ENCODE measurements at places on chromosomes 1 and 21.

- peaks cover 23% of the 10 kb centered on the region for H3K27me3 ChIP-seq
- H3K27ac ChIP-seq, result no peak overlapping the region
- no peak for DNase-seq
- H3K4me3 ChIP-seq, result no peak overlapping the region
Measured at GRCh38 chr1:15324869-15325335, 77.9 kb downstream of the FHAD1 start.

DNA sequence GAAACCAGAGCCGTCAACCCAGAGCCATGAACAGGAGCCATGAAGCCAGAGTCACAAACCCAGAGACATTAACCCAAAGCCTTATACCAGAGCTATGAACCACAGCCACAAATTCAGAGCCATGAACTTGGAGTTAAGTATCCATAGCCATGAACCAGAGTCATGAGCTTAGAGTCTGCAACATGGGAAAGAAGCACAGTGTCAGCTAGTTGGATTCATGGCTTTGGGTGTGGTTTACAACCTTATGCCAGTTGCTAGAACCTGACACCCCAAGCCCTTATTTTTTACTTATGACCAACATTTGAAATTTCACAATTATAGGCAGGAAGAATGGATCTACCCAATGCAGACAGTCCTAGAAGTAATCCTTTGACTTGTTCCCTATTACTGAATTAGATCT, 128.9 kb upstream of the FAM78B start:
- H3K36me3 ChIP-seq, result no peaks in the 10 kb centered on the region
- no peak for DNase-seq
- H3K27ac ChIP-seq, result no peak overlapping the region
- no peaks in the 10 kb centered on the region for H3K4me1 ChIP-seq
- no peak overlapping the region for H3K4me3 ChIP-seq

DNA sequence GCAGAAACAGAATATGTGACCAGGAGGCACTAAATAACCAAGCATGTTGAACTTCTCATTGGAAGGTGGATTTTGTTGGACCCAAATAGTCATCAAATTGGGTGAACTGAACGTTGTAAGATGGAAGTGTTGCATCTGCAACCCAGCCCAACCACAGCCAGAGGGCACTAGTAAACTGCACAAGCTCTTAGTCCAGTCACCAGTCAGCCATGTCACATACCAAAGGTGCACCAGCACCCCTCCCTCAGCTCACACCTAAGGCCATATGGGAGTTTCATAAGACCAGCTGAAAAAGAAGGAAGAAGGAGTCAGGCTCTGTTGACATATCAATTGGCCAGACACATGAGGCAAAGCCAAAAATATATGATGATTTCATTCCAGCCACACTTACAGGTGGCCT, 481.7 kb upstream of the NR5A2 start:
- no peak overlapping the region for H3K27ac ChIP-seq
- H3K27me3 ChIP-seq, result no peaks in the 10 kb centered on the region
- no peaks in the 10 kb centered on the region for H3K36me3 ChIP-seq
- no peak overlapping the region for H3K4me3 ChIP-seq

DNA sequence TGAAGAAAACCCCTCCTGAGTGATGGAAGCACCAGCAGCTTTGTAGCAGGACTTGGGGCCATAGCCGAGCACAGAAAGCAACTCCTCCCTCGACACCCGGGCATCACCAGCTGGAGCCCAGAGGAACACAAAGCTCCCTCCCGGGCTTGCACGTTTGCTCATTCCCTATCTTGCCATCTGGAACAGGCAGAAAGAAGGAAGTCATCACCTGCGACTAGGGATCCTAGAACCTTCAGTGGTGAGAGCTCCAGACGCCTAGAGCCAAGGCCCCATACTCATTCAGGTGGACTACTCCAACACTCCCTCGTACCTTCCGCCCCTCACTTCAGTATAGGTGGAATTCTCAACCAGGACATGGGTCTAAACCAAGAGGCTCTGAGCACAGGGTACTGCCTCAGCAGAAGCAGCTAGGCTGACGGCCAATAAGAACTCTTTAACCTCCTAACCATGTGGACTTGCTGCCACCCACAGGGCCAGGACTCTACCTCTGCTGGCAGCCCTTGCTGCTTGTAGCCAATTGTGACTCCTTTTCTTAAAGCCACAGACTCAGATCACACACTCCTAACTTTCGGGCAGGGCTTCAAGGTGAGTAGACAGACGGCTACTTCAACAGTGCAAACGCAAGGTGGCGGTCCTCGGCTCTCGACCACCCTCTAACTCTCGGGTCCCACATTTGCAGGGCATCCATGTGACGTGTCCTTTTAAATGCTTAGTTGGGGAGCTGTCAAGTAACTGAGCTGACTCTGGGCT, 65.4 kb downstream of the NPHP4 start:
- DNase-seq, result no peak
- H3K4me1 ChIP-seq, result peaks cover 10% of the 10 kb centered on the region
- no peak overlapping the region for H3K27ac ChIP-seq
- H3K4me3 ChIP-seq, result no peak overlapping the region

DNA sequence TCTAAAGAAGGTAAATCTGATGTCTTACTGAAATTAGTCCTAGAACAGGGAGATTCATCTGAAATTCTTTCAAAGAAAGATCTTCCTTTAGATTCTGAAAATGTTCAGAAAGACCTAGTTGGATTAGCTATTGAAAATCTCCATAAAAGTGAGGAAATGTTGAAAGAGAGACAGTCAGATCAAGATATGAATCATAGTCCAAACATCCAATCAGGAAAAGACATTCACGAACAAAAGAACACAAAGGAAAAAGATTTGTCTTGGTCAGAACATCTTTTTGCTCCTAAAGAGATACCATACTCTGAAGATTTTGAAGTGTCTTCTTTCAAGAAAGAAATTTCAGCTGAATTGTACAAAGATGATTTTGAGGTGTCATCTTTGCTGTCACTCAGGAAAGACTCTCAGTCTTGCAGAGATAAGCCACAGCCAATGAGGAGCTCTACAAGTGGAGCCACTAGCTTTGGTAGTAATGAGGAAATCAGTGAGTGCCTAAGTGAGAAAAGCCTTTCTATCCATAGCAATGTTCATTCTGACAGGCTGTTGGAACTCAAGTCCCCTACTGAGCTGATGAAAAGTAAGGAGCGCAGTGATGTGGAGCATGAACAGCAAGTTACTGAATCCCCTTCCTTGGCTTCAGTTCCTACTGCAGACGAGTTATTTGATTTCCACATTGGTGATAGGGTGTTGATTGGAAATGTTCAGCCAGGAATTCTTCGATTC, 61.6 kb upstream of the QSOX1 start:
- H3K36me3 ChIP-seq, result peaks cover 51% of the 10 kb centered on the region
- DNase-seq, result no peak
- no peaks in the 10 kb centered on the region for H3K27me3 ChIP-seq
- no peaks in the 10 kb centered on the region for H3K4me1 ChIP-seq

DNA sequence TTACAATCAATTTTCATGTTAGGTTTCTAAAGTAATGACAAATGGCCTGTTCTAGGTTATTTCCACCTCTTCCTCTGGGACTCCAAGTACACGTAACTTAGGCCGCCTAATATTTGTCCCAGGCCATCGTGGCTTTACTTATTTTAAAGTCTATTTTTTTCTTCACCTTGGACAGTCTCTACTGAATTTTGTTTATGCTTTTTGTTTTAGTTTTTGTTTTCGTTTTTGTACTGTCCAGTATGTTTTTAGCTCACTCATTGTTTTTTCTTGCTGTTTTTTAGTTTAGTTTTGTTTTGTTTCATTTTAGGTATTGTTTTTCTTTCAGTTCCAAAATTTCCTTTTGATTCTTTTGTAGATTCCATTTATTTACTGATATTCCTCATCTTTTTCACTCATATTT, 187.7 kb upstream of the RNPC3 start:
- no peak overlapping the region for H3K4me3 ChIP-seq
- H3K27me3 ChIP-seq, result no peaks in the 10 kb centered on the region
- H3K36me3 ChIP-seq, result no peaks in the 10 kb centered on the region
- DNase-seq, result no peak

GRCh38 chr1:213751064-213751397, 236.7 kb upstream of the PROX1 start:
- no peak overlapping the region for H3K27ac ChIP-seq
- no peaks in the 10 kb centered on the region for H3K36me3 ChIP-seq
- H3K27me3 ChIP-seq, result no peaks in the 10 kb centered on the region
- no peak for DNase-seq

- no peak overlapping the region for H3K4me3 ChIP-seq
- no peaks in the 10 kb centered on the region for H3K36me3 ChIP-seq
- peak; percentile 28 for DNase-seq
- peaks cover 29% of the 10 kb centered on the region for H3K27me3 ChIP-seq
Measured at GRCh38 chr1:119859647-119860046, 36.7 kb downstream of the ADAM30 start.

GRCh38 chr21:41142051-41142795, 25.7 kb upstream of the BACE2 start:
- H3K27me3 ChIP-seq, result peaks cover 1% of the 10 kb centered on the region
- H3K36me3 ChIP-seq, result no peaks in the 10 kb centered on the region
- no peak for DNase-seq
- H3K4me3 ChIP-seq, result no peak overlapping the region

GRCh38 chr1:59292562-59292961, 4.3 kb upstream of the FGGY start:
- H3K27me3 ChIP-seq, result no peaks in the 10 kb centered on the region
- H3K27ac ChIP-seq, result peak overlapping the region; percentile 60
- H3K4me1 ChIP-seq, result peaks cover 31% of the 10 kb centered on the region

DNA sequence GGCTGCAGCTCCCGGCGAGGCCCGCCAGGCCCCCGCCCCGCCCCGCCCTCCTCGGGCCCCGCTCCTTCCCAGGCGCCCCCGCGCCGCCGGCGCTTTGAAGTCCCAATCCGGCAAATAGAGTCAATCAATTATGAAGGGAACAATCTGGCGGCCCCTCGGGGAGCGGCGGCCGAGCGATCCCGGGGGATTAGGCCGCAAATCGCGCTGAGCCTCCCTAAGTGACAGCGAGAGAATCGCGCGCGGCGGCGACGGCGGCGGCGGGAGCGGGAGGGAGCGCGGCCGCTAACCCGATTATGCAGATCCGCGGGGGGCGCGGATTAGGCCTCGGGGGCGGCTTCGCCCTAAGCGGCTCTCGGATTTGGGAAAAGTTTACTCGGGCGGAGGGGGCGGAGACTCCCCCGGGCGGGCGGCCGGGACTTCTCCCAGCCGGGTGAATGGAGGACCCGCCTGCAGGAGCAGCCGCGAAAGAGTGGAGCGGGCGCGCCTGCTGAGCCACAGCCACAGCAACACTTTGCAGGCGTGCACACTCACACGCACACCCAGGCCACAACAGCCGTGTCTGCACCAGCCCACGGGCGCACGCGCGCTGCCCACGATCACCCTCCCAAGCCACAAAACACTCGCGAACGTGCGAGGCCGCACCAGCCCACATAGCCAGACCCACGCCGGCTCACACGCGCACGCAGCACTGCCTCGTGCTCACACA, 23.0 kb upstream of the DMBX1 start:
- peak overlapping the region; percentile 70 for H3K4me3 ChIP-seq
- no peaks in the 10 kb centered on the region for H3K36me3 ChIP-seq
- no peak for DNase-seq
- H3K4me1 ChIP-seq, result peaks cover 12% of the 10 kb centered on the region
- H3K27me3 ChIP-seq, result peaks cover 48% of the 10 kb centered on the region
- H3K27ac ChIP-seq, result peak overlapping the region; percentile 27

GRCh38 chr1:226722240-226722900, 16.7 kb downstream of the ITPKB start:
- peak overlapping the region; percentile 76 for H3K27ac ChIP-seq
- H3K36me3 ChIP-seq, result peaks cover 76% of the 10 kb centered on the region
- DNase-seq, result no peak
- H3K27me3 ChIP-seq, result no peaks in the 10 kb centered on the region
- H3K4me3 ChIP-seq, result peak overlapping the region; percentile 44

DNA sequence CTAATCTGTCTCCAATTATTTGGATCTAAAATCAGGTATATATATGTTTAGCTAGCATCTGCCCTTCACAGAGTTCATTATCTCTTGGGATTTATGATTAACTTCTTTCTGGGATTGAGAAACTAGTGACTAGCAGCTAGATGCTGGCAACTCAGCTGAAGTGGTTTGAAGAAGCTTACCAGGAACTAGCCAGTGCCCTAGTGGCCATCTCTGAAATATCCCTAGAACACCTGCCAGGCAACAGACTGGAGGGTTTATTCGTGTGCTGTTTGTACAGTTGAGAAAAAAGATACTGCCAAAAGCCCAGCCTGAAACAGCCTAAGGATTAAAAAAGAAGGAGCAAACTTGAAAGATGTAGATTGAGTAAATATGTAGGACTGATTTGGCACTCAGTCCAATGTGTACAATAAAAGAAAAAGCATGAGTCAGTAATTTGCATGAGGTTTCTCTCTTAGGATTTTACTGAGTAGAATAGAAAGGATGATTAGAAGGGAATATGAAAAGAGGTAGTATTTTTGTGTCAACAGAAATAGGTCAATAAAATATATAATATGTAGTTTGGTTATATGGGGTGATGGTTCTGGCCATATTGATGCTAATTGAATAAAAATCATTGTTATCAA, 1144.6 kb upstream of the ADGRL2 start:
- H3K36me3 ChIP-seq, result no peaks in the 10 kb centered on the region
- no peaks in the 10 kb centered on the region for H3K4me1 ChIP-seq
- DNase-seq, result no peak
- H3K4me3 ChIP-seq, result no peak overlapping the region
- H3K27me3 ChIP-seq, result no peaks in the 10 kb centered on the region

GRCh38 chr1:204826970-204827369, 43.7 kb upstream of the NFASC start:
- no peak overlapping the region for H3K4me3 ChIP-seq
- DNase-seq, result peak; percentile 15

- DNase-seq, result no peak
- H3K4me1 ChIP-seq, result peaks cover 6% of the 10 kb centered on the region
- no peak overlapping the region for H3K4me3 ChIP-seq
- peaks cover 4% of the 10 kb centered on the region for H3K27me3 ChIP-seq
- peaks cover 6% of the 10 kb centered on the region for H3K36me3 ChIP-seq
Measured at GRCh38 chr1:239735111-239735510, 348.7 kb downstream of the CHRM3 start.

- DNase-seq, result no peak
- no peaks in the 10 kb centered on the region for H3K4me1 ChIP-seq
- no peaks in the 10 kb centered on the region for H3K27me3 ChIP-seq
- H3K4me3 ChIP-seq, result no peak overlapping the region
- no peaks in the 10 kb centered on the region for H3K36me3 ChIP-seq
Measured at GRCh38 chr1:187878883-187879282, 1050.1 kb downstream of the PLA2G4A start.

DNA sequence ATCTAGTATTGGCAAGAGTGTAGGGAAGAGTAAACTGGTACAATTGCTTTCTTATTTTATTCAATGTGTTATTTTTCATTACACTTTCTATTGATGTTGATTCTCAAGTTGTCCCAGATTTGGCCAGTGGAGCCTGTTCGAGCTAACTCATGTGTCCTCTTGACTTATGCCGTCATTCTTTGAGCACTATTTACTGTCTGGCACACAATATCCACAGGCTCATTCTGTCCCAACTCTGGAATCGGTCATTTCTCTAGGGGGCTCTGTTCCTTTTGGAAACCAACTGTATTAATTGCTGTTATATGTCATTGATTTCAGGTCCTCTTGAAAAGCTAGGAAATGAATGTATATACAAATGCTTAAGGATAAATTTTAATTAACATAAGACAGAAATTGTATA, 22.4 kb upstream of the SFPQ start:
- H3K27me3 ChIP-seq, result no peaks in the 10 kb centered on the region
- H3K27ac ChIP-seq, result no peak overlapping the region
- H3K36me3 ChIP-seq, result no peaks in the 10 kb centered on the region
- no peaks in the 10 kb centered on the region for H3K4me1 ChIP-seq
